ENCODE measurements at places on chromosomes 7 and 10. TPM values are rescaled to one million over a fixed set of nuclear protein-coding genes. Genes with fewer than 3 reads are reported as not detected.

LIPF gene
- total RNA-seq: not detected

GFRA1 gene
- 60.9 TPM for total RNA-seq

ICA1 gene
- 32.8 TPM for total RNA-seq

OIT3 gene
- 2.3 TPM for total RNA-seq

ZNF746 gene
- total RNA-seq: 10.5 TPM

TSPAN33 gene
- total RNA-seq: 9.5 TPM

PON2 gene
- total RNA-seq: 130 TPM

RAPGEF5 gene
- total RNA-seq: 99.1 TPM

IGFBP3 gene
- total RNA-seq: 150 TPM

CYCS gene
- 57.1 TPM for total RNA-seq

ZNHIT1 gene
- total RNA-seq: 59.5 TPM

AKR1C4 gene
- not detected for total RNA-seq

SFMBT2 gene
- 30.9 TPM for total RNA-seq

CDK6 gene
- total RNA-seq: 120 TPM

ANLN gene
- total RNA-seq: 66.0 TPM

INHBA gene
- 12.4 TPM for total RNA-seq

OR6V1 gene
- total RNA-seq: not detected

DRGX gene
- 0.26 TPM for total RNA-seq

H2AZ2 gene
- total RNA-seq: 173 TPM

ASAH2B gene
- total RNA-seq: 5.2 TPM

CTAGE8 gene
- total RNA-seq: 0.79 TPM

GRID2IP gene
- total RNA-seq: 0.32 TPM

CPED1 gene
- 78.4 TPM for total RNA-seq

PAXIP1 gene
- 15.2 TPM for total RNA-seq

SLC18A2 gene
- total RNA-seq: 12.6 TPM

CALHM3 gene
- not detected for total RNA-seq

HOXA10 gene
- 23.2 TPM for total RNA-seq

NUTM2E gene
- total RNA-seq: not detected

ZRANB1 gene
- 53.0 TPM for total RNA-seq

FAM185A gene
- 17.8 TPM for total RNA-seq

ARMC10 gene
- total RNA-seq: 40.6 TPM

PBLD gene
- total RNA-seq: 9.5 TPM

KIF11 gene
- total RNA-seq: 26.6 TPM

MRPS33 gene
- 32.7 TPM for total RNA-seq

SFRP5 gene
- total RNA-seq: 1.1 TPM

BTAF1 gene
- 81.8 TPM for total RNA-seq

LLCFC1 gene
- not detected for total RNA-seq

DUS4L gene
- total RNA-seq: 16.8 TPM

ACTR3C gene
- total RNA-seq: 6.5 TPM

PDE6C gene
- not detected for total RNA-seq

DNAH11 gene
- 0.32 TPM for total RNA-seq

AGAP9 gene
- 7.6 TPM for total RNA-seq

CFAP69 gene
- 19.1 TPM for total RNA-seq

GNAT3 gene
- total RNA-seq: not detected

GATAD1 gene
- 64.0 TPM for total RNA-seq

TMEM270 gene
- not detected for total RNA-seq

TUBB8 gene
- not detected for total RNA-seq

CYP2C19 gene
- not detected for total RNA-seq

POLR2J2 gene
- total RNA-seq: 7.8 TPM

CCDC3 gene
- total RNA-seq: 22.5 TPM

CPA1 gene
- 0.63 TPM for total RNA-seq

RPEL1 gene
- not detected for total RNA-seq

RAB19 gene
- total RNA-seq: 1.7 TPM
